A549 treated with dexamethasone at 1 μM for 4 hours (cell line): ENCODE measurements at places on chromosomes 1 and 21. TPM values are rescaled to one million over a fixed set of nuclear protein-coding genes. Genes with fewer than 3 reads are reported as not detected.

The AKT3 gene
- 17.2 to 32.3 TPM (median 26.9 TPM) in 5 replicates for total RNA-seq

The FMOD gene
- total RNA-seq = 0.02 to 0.04 TPM (median 0.03 TPM) in 3 of 5 replicates, not detected in the others

The BRINP3 gene
- total RNA-seq = not detected in 5 replicates

The LCE3D gene
- 2.1 to 4.5 TPM (median 3.6 TPM) in 5 replicates for total RNA-seq

The HSD17B7 gene
- total RNA-seq = 7.1 to 8.3 TPM (median 7.6 TPM) in 5 replicates
